ENCODE measurements at places on chromosomes 2 and 18. TPM values are rescaled to one million over a fixed set of nuclear protein-coding genes. Genes with fewer than 3 reads are reported as not detected.

The HES6 gene
- total RNA-seq, result 113 TPM

DNA sequence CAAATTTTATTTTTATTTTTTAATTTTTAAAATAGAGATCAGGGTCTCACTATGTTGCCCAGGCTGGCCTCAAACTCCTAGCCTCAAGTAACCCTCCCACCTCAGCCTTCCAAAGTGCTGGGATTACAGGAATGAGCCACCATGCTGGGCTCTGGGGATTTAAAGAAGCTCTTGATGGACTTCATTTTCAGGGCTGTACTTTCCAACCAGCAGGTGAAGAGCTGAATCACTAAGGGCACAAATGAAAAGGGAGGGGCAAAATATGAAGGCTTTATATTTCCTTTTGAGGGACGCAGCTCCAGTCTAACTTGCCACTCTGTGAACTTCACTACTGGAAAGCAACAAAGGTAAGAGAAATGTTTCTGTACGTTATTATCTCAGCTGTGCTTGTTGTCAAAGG is at the start of gene SERPINB11:
SERPINB11 (plus strand) TSS at position 301 of the 400 bp plus-strand sequence. CDS start 7,234 bp downstream, outside the sequence.
- DNase-seq, result no peak

DNA sequence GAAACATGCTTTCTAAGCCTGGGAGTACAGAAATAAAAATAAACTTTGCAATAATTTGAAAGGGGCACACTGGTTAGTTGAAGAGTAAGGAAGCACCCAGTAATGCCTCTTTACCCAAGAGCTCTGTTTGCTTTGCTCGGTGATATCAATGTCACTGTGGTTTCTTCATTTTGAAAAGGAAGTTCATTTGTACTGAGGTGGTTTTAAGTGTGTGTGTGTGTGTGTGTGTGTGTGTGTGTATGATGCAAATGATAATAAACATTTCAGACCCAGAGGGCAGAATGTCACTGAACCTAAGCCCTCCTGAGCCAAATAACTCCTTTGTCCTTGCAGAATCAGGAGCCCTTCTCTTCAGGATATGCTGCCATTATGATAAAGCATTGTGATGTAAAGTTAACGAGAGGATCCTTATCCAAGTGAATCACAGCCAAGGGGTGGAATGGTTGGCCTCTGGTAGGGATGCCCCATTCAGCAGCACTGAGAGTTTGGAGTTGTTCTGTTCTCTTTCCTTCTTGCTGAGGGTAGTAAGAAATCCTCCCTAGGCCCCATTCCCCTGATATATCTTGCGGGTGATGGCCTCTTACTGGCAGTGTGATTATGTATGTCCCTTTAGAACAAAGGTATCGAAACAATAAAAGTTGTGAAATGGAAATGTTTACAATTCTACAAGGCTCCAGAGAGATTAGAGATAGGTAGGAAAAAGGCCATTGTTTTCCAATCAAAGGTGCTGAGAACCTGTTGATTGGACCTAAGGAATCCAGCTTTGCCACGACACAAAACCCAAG is 7.6 kb downstream of the ITGA6 start:
- DNase-seq, result peak; percentile 41

DNA sequence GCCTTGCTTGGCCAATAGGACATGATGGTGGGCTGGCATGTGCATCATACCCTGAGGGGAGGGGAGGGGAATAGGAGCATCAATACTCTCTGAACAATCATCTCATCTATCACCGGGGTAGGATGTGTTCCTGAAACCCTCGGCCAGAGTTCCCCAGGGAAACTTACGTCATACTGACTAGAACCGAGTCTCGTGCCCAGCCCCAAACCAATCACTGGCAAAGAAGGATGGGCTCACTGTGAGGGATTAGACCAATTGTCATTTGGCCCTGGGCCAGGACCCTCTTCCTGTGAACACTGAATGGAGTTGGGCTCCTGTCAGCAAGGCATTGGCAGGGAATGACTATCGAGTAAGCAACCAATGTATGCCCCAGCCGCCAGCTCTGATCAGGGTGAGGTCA is 261.5 kb downstream of the MYCN start:
- DNase-seq, result no peak

- peak; percentile 63 for DNase-seq
These were observed 43.9 kb upstream of the NEMP2 start for GRCh38 chr2:190578158-190579057.

- no peak for DNase-seq
These were observed 163.7 kb upstream of the RMP24 start for GRCh38 chr18:35808796-35809195.

The CRACDL gene
- total RNA-seq, result 7.6 TPM

GRCh38 chr2:242040681-242041080 is 171.2 kb downstream of the RTP5 start:
- DNase-seq, result no peak

- no peak for DNase-seq
These were observed 58.5 kb upstream of the MAP4K4 start for GRCh38 chr2:101638817-101639605.

DNA sequence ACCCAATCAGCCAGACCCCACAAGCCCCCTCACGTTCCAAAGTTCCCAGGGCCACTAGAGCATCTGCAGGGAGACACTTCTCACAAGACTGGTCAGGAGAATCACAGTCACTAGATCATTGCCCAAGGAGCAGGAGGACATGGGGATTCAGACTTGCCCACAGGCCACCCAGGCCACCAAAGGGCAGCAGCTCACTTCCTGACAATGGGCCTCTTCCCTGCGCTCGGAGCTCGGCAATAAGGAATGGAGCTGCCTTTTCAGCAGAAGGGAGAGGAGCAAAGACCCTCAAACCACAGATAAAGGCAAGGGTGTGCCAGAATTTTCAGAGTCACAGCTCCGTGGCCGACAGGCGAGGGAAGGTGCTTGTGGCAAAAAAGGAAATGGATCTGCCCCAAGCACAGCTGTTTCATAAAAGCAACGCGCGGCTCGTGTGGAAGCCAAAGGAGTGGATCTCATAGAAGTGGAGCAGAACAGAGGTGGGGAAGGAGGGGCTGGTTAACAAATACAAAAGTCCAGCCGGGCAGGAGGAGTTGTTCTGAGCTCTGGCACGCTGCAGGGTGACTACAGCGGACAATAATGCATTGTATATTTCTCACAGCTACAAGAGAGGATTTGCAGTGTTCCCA is 72.1 kb downstream of the EDAR start:
- no peak for DNase-seq

- DNase-seq, result no peak
These were observed 202.1 kb upstream of the MEX3C start for GRCh38 chr18:51399491-51400122.
